ENCODE measurements at places on chromosomes 1 and 21. TPM values are rescaled to one million over a fixed set of nuclear protein-coding genes. Genes with fewer than 3 reads are reported as not detected.

ANGPTL7 gene
- 3.4 TPM for total RNA-seq

MROH9 gene
- not detected for total RNA-seq

DNA sequence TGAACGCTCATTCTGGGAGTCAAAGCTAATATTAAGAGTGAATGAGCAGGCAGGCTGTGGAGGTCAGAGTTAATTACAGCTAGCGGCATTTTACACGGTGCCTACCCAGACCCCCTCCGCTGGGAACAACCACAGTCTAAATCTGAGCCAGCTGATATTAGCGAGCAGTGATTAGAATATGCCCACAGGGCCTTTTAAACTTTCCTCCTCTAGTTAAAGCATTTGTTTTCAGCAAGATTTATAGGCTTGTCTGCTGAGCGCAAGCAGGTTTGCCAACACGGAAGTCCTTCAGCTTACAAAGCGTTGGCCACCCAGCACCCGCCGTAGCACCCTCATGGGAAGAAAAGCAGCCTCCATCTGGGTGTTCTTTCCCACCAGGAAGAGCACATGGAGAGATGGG lies 72.1 kb downstream of the LMX1A start:
- no peak for DNase-seq

SAMSN1 gene
- total RNA-seq: 8.8 TPM

MYBPH gene
- total RNA-seq: not detected

- peak; percentile 71 for DNase-seq
Observed at GRCh38 chr1:110235181-110235833, 25.2 kb downstream of the KCNC4 start.

DNA sequence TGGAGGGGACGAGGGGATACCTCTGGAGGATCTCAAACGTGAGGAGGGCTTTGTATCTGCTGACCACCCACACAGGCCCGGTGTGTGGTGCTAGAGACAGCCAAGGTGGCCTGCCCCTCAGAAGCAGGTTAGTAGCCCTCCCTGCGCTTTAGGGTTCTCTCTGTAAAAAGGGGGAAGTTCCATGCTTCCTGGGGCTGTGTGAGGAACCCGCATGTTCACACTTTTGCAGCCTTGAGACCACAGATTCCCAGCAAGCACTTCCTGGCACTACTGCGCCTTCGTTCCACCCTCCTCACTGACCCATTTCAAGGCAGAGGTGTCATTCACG lies 7.9 kb upstream of the GUCA2B start:
- DNase-seq: no peak

- DNase-seq: no peak
Observed at GRCh38 chr1:221405146-221405545, 336.7 kb downstream of the DUSP10 start.

DNA sequence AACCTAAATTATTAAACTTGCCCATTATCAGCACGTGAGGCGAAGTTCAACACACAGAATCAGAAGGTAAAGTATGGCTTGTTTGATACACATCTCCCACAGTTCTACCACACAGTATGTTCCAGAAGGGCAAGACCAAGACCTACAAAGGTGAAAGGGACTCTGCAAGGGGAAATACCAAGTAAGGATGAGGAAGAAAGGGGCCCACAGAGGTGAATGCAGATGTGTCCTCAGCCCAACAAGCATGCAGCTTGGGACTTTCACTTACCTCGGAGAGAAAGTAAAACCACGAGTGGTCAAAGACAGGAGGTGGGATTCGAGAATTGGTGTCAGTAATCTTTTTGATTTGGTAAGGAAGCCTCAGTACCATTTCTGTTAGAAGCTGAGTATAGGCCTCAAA lies 85.8 kb downstream of the UBR4 start:
- no peak for DNase-seq

- DNase-seq: no peak
Observed at GRCh38 chr1:206738370-206739366, 31.9 kb upstream of the IL19 start.

GUCA2A gene
- 1.1 TPM for total RNA-seq

- no peak for DNase-seq
Observed at GRCh38 chr1:55575571-55576279, 360.6 kb upstream of the USP24 start.

TP73 gene
- total RNA-seq: 0.17 TPM

CSTB gene
- total RNA-seq: 68.2 TPM

MYOG gene
- not detected for total RNA-seq

DNA sequence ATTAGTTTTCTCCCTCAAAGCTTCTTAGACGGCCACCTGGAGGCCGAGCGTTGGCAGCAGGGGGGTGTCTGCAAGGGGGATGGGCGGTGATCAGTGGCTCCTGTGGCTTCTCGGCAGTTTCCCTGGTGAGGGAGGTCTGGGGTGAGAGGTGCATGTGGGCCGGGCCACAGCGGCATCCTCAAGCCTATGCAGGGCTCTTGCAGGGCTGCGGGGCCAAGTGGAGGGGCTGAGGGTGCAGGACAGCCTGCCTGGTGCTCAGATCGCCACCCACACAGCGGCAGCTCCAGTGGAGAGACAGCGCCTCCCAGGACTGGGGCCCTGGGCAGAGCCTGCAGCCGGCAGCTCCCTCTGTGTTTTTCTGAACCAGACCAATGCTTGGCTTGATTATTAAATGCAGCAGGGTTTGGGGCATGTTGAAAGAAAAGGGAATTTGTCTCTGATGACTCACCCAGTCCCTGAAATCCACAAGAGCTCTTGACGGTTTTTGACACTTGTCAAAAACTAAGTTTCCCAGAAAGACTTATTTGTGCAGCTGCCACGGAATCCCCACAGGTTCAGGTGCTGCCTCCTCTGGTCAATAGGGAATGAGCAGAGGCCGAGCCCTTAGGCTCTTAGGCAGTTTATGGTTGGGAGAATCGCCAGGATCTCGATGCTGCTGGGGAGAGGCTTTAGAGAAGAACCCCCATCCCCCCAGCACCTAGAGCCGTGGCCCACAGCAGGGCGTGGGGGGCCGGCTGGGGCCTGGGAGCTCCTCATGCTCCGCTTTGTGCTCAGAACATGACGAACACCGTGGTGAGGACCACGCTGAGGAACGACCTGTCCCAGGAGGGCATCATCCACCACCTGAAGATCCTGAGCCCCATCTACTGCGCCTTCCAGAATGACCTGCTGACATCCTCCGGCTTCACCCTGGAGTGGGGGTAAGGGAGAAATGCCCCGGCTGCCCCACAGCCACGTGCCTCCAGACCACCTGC lies 54.7 kb downstream of the UMODL1 start:
- DNase-seq: no peak

- no peak for DNase-seq
Observed at GRCh38 chr1:216807696-216808095, 84.5 kb upstream of the ESRRG start.

GRCh38 chr1:39088658-39089057 lies 62.5 kb downstream of the NDUFS5 start:
- DNase-seq: no peak

DNA sequence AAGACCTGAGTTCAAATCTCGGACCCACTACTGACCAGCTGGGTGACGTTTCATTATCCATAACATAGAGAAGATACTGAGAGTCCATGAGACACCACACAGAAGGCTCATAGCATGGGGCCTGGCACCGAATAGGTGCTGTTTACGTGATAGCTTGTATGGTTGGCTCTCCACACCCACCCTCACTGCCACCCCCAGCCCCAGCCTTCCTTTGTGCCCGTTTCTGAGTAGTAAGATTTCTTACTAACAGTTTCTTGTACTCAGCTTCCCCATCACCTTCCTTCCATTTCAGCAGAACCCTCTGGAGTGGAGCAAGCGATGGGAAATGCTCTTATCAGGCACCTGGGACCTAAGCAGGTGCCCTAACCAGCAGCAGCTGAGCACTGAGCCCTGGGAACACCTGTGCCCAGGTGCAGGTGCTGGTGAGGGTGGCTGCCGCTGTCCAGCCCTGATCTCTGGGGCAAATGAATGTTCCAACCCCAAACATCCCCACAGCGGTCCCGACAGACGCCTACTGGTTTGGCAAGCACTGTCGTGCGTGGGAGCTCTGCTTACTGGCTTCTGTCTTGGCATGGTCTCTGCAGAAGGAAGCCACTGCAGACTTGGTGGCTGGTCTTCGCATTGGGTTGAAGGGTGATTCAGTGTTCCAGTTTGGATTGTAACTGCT lies 225.4 kb downstream of the CAMTA1 start:
- DNase-seq: no peak

- DNase-seq: no peak
Observed at GRCh38 chr1:10379101-10379620, 19.7 kb upstream of the PGD start.
